GM19239 (cell line): ENCODE measurements at places on chromosomes 7 and 10.

- DNase-seq: no peak
Measured at GRCh38 chr10:23034790-23035189, 60.6 kb upstream of the MSRB2 start.

DNA sequence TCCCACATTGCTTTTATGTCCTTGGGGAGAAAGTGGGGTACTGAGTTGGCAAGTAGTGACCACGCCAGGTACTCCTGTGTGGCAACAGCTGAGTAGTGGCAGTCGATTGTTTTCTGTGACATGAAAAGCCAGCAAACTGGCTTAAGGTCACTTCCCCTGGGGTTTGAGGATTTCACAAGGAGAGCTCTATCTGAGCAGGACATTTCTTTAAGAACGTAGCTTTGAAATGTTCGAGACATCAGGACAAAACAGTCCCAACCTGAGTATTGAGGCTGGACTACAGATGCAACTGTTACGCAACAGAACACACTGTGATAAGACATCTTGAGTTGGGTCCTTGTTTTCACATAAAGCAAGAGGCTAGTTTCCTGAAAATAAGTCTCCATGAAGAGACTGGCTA, 146.7 kb upstream of the KLF14 start:
- DNase-seq: no peak

GRCh38 chr10:72087392-72087968, 871 bp downstream of the SPOCK2 start:
- peak; percentile 44 for DNase-seq

DNA sequence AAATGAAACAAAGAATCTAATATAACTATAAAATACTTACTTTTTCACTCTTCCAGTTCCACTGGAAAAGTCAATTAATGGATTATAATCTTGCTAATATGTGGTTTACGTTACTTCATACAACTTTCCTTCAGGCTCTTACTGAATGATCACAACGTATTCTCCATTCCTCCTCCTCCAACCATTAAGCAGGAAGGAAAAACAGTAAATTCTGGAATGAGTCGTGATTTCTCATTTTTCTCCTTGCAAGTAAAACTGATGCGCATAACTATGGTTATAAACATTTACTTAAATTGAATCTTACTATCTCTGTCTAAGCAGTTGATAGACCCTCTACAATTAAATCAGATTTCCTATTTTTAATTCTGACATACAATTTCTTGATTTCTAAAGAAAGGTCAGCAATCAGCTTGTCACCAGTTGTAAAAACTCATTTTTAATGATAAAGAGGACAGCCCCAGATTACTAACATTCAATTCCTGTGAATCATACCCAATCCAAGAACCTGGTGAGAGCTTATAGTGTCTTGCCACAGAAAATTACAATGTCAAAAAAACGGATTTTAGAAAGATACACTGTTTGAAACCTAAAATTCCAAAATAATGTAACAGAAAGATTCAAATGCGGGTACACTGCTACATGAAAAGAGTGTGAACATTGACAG, 64.3 kb downstream of the EZH2 start:
- no peak for DNase-seq

GRCh38 chr7:124780608-124781007, 15.0 kb upstream of the GPR37 start:
- no peak for DNase-seq

DNA sequence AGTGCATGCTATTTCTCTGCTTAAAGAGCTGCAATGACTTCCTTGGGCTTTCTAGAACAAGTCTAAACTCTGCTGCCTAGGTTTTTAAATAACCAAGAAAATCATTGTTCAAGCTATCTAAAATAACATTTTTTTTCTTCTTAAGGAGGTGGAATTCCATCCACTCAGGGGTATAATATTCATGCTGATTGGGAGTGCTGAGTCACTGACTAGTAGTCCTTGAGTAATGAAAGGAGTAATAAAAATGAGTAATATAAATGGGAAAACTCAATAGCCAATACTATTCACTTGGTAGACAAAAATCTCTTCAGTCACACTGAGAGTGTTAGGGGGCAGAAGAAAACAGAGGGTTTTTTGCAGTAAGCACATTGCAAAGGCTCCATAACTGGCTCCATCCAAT, 72.0 kb downstream of the GFRA1 start:
- DNase-seq: no peak

GRCh38 chr7:46881507-46882127, 700.3 kb downstream of the TNS3 start:
- DNase-seq: no peak

GRCh38 chr7:155839461-155839860, 27.2 kb upstream of the SHH start:
- DNase-seq: no peak

DNA sequence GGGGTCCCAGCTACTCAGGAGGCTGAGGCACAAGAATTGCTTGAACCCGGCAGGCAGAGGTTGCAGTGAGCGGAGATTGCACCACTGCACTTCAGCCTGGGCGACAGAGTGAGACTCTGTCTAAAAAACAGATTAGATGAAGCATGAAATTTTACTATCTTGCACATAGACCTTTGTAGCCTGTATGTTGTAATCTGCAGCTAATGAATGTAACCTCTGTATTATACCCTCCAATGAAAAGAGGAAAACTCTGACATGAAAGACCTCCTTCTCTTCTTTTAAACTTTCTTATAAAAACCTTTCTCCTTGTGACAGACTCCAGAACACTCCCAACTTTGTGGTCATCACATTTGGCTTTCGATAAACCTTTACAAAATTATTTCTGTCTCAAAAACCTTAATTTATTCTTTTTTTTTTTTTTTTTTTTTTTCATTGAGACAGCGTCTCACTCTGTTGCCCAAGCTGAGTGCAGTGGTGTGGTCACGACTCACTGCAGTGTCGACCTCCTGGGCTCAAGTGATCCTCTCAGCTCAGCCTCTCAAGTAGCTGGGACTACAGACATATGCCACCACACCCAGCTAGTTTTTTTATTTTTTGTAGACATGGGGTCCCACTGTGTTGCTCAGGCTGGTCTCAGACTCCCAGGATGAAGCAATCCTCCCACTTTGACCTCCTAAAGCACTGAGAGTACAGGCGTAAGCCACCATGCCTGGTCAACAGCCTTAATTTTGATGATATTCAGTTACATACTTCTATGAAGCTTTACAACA, 97.4 kb downstream of the SVOPL start:
- no peak for DNase-seq

GRCh38 chr10:62044566-62044965, 143.1 kb downstream of the ARID5B start:
- DNase-seq: no peak

GRCh38 chr7:94095316-94096009, 91.3 kb upstream of the BET1 start:
- no peak for DNase-seq

GRCh38 chr7:104895522-104896236, 118.3 kb upstream of the KMT2E start:
- no peak for DNase-seq

- DNase-seq: no peak
Measured at GRCh38 chr10:22651276-22651980, 63.0 kb downstream of the PIP4K2A start.
